IMR-90 (cell line): ENCODE measurements at places on chromosomes 7 and 10.

DNA sequence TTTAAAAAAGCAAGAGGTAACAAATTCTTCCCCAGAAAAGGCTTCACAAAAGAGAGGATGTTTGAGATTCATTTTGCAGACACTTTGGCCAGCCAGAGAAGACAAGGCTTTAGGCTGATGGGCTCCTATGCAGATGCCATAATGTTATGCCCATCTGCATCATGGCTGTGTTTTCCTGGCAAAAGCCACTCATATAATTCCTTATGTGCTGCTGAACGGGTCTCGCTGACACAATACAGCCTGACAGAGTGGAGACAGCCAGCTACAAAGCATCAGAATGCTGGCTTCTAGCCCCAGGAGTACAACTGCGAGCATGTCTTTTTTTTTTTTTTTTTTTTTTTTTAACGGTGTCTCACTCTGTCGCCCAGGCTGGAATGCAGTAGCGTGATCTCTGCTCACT, 1157.4 kb upstream of the AUTS2 start:
- no peak for DNase-seq

DNA sequence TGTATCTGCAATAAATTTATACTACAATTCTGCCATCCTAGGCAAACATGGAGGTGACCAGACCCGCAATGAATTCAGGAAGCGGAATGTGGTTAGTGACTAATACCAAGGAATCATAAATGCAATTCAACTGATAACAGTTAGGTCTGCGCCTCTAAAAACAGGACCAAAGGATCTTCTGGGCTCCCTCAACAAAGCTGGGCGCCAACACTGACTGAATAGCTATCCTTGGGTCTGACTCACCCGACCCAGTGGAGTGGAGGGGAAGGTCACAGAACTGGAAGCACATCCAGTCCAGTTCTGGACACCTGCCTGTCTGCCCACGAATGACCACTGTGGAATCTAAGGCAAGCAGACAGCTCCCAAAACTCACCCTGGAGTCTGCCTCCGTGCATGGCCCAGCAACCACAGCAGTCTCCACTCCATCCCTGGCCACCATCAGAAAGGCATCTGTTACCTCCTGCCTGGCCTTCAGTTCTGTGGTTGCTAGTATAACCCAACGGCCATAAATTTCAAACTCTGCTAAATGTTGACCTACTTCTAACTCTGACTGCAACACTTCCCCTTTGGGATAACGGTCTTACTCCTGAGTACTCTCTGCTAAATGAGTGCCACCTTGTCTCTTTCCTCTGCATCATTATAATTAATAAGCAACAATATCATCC, 43.0 kb upstream of the DLX6 start:
- no peak for DNase-seq

GRCh38 chr7:71403202-71403946, 271.4 kb downstream of the GALNT17 start:
- no peak for DNase-seq

DNA sequence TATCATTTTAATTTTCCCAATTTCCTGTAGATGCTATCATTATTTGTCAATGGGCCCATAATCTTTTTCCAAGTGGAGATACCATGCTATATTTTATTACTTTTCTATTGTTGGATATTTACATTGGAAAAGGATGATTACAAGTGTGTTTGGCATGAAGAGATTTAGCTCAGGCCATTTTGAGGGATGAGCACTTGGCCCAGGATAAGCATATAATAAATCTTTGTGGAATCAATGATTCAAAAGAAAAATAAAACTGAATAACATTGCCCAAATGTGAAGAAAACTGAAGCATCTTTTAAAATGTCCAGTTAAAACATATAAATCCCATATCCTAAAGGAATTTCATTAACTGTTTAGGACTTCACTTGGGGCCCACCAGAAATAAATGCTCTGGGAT, 260.9 kb upstream of the BMPER start:
- DNase-seq = peak; percentile 40

DNA sequence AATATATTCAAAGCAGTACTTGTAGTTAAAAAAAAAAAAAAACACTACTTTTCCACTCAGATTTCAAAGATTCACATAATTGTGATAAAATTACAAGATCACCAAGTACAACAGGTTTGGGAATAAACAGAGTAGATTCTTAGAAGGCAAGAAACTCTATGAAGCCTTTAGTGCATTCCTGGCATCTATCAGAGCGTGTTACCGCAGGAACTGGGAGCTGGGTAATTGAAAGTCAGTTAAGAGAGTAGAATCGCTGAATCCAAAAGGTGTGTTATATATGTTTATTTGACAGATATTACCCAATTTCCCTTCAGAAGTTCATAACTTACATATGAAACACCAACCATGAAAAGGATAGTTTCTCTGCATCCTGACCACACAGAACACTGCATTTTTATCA, 159.2 kb upstream of the PLXNA4 start:
- DNase-seq = no peak

DNA sequence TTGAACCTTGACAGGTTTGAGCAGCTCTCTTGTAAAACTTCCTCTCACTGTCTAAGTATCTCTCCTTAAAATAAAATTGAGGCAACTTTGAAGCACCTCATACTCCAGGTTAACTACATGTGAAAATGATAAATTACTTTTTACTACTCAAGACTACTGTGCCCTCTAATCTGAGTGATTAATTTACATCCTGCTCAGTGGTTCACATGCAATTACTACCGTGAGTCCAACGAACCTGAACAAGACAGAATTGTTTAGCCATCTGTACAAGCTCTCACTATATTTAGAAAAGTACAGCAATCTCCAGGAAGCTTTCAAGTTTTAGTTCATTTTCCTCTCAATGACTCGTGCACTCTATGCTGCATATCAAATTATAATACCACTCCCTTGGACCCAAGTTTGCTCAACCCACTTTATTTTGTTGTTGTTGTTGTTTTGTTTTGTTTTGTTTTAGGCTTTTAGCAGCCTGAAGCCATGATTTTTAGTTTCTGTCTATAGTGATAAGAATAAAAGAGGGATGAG, 21.2 kb downstream of the PDE1C start:
- DNase-seq = no peak

DNA sequence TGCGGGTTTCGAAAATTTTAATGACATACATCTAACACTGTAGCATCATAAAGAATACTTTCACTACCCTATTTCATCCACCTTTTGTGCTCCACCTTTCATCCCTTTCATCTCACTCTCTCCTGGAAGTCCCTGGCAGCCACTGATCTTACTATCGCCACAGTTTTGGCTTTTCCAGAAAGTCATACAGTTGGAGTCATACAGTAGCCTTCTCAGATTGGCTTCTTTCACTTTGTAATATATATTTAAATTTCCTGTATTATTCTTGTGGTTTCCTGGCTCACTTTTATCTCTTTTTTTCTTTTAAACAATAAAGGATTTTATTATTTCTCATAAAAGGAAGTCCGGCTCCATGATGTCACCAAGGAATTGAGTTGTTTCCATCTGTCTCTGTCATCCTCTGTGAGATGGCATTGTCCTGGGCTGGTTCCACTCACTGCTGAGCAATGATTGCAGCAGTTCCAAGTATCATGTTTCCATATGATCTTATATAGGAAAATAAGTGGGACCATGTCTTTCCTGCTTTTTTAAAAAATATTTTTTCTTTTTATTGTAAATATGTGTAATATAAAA, 626.3 kb downstream of the POM121L12 start:
- DNase-seq = no peak

DNA sequence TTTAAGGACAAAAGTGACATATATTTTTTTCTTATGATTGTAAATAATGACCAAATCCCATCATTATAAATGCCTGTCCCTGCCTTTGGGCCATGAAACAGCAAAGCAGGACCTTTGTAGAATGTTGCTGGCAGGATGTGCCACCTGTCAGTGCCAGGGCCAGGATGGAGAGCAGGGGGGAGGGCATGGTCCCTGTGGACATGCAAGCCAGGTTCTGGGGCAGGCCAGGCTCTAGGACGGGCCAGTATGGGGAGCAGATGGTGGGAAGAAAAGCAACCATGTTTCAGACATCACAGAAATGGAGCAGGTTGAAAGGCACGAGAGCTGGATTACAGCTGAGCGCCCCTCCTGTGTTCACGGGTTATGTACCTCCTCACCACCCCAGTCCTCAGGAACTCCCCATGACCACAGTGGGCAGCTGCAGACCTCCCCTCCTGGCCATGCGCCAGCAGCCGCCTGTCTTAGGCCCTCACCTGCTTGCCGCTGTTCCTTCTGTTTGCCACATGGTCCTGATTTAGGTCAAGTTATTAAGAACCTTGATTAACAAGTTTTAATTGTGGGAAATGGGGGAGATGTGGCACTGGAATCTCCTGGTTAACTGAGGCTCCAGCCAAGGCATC, 210.4 kb downstream of the PAXIP1 start:
- no peak for DNase-seq

DNA sequence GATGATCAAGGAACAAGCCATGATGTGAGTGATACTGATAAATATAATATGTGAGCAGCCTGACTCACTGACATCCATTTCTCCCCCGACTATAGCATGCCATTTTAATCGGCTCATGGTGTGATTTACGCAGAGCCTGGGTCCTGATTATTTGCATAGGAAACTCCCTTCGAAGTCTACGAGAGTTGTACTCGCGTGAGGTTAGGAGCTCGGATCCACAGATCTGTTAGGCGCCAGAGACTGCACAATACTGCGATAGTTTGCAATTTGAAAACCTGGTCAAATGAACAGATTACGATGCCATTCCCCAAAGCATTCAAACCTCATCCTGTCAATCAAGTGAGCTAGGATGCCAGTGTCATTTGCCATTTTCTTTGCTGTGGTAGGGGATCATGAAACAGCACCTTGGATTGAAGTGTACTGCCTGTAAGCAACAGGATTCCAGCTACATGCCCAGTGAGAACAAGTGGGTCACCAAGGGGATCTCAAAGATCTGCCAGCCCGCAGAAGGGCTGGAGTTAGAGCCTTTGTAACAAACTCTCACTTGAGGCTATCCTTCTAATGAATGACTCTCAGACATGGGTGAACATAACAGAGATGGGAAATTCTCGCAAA, 158.3 kb downstream of the FRMD4A start:
- no peak for DNase-seq

GRCh38 chr7:13197501-13197900, 510.1 kb downstream of the ARL4A start:
- DNase-seq = peak; percentile 60

DNA sequence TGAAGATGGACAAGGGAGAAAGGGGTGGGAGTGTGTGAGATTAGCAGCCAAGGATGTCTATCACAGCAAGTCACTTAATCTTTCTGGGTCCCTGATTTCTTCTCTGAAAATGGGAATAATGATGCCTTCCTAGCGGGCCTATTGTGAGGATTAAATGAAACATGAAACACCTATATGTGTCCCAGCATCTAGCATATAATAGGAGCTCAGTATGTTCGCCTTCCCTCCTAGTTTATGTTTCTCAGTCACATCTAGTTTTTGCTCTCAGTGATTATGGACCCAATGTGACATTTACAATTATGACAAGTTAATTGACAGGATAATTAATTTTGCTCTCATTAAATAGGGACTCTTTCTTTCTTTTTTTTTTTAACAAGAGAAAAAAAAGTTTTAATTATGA, 252.9 kb downstream of the SNX13 start:
- no peak for DNase-seq

GRCh38 chr7:3559278-3559677, 258.2 kb downstream of the SDK1 start:
- peak; percentile 97 for DNase-seq

GRCh38 chr7:43071604-43072003, 40.8 kb upstream of the HECW1 start:
- DNase-seq = peak; percentile 1

DNA sequence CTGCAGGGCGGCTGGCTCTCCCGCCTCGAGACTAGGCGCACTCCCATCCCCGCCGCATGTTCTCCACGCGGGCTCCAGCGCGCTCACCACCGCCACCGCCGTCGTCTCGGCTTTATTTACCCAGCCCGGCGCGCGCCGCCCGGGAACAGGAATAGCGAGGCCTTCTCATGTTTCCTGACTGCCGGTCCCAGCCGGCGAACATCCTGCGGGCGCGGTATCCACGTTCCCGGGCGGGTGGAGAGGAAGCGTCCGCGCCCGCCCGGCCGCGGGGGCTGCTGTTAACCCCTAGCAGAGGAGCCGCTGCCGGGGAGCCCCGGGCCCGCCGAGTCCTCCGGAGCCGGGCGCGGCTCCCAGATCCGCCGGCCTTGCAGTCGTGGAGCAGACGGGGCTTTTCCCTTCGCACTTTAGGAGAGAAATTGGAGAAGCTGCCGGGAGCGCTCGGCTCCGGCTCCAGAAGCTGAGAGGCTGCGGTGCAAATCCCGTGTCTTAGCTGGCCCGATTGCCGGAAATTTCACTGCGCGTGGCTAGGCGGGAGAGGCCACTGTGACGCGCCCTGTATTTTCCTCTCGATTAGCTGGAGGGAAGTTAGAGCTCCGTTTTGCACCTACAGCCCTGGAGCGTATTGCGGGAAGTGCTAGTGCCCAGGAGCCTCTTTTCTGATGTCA, at the start of gene MKX:
Gene MKX, minus strand, starts transcription at position 88 of the 665 bp plus-strand sequence. CDS start 2,404 bp downstream, outside the sequence.
- DNase-seq = peak; percentile 44

GRCh38 chr10:88841316-88842111, 10.1 kb downstream of the ANKRD22 start:
- no peak for DNase-seq

DNA sequence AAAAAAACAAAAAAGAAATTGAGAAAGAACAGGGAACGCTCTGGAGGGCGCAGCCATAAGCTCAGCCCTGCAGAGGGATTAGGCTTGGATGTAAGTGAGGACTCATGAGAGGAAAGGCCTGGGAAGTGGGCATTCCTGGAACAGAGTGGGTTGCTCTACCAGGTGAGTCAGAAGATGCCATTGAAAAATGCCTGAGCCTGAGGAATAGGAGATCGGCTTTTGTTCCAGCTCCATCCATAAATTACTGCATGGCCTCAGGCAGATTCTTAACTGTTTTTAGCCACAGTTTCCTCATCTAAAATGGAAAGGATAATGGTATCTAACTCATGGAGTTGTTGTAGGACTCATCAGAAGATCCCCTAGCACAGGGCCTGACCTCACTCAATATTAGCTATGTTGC, 1.1 kb upstream of the RGR start:
- DNase-seq = no peak

GRCh38 chr7:70052691-70053090, 454.4 kb downstream of the AUTS2 start:
- DNase-seq = no peak

GRCh38 chr7:124896001-124896400, 33.6 kb downstream of the POT1 start:
- no peak for DNase-seq

GRCh38 chr7:142323706-142324105, 65.8 kb upstream of the PRSS58 start:
- no peak for DNase-seq

- DNase-seq = no peak
Observed at GRCh38 chr7:70573071-70573661, 558.8 kb upstream of the GALNT17 start.
